Effector CD4-positive, alpha-beta T cell (primary cell): ENCODE measurements at places on chromosomes 1 and 21.

DNA sequence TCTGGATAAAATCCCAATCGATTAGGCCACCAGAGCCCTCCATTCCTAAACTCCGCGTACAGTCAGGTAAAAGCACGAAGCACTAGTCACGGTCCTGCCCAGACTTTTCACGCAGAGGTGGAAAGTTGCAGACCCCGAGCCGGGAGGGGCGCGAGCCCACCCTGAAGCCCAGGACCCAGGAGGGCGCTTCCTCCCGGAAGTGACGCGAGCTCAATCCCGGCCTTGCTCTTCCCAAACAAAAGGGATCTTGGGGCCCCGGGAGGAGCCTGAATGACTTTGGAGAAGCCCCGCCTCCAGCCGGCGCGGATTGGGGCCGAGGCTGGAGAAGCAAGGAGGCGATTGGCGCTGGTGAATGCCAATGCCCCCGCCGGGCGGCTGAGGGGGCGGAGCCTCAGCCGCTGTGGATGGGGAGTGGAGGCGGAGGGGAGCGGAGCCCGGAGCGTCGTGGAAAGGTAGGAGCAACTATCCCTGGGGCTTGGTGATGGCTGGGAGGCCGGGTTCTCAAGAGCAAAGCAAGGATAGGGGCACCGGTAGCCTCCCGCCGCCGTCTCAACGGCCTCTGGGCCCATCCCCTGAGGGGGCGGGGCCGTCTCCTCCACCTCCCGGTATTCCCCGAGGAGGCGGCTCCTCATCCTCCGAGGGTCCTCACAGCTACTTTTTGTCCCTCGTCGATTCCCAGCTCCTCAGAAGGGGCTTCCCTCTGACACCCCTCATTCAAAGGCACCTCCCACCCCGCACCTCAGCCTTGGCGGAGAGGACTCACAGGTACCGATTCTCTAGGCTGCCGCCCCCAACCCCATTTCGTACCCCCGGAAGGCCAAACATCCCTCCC lies at the start of gene CTTNBP2NL:
Gene CTTNBP2NL, plus strand, starts transcription at position 394 of the 832 bp plus-strand sequence. CDS start 19,952 bp downstream, outside the sequence.
- DNase-seq = peak; percentile 73

DNA sequence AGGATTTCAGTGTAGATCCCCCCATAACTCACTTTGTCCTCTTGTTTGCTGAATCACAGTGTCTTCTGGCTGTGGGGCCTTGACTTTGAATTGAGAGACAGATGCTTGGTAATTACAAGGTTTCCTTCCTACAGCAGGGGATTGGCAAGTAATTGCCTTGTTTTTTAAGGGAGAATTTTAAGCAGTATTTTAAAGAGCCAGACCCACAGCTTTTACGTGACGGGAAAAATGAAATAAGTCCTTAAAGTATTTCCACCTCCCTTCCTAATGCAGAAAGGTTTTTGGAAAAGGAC lies 41.0 kb downstream of the PGBD5 start:
- DNase-seq = no peak

DNA sequence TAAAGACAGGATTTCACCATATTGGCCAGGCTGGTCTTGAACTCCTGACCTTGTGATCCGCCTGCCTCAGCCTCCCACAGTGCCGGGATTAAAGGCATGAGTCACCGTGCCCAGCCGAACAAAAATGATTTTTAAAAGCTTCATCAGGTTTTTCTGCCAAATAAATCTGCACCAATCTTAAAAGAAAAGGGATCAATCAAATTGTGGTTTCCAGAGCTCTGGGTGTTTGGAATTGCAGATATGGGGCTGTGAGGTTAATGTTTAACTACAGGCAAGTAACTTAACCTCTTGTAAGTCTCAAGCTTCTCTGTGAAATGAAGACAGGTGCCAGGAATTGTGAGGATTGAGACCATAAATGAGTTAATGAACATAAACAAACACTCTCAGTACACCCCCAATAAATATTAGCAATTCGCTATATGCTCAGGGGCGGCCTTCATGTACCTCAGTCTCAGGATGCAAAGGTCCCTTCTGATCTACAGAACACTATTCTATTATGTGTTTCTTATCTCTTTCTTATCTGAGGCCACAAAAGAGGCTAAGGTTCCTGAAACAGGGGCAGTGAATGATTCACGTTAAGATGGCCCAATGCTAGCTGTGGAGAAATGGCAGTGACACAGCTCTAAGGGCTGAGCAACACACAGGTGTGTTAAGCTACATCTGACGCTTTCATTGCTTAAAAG lies 7.1 kb upstream of the GNPAT start:
- DNase-seq = no peak

- DNase-seq = no peak
Observed at GRCh38 chr1:231566496-231566895, 38.0 kb downstream of the TSNAX start.

- DNase-seq = no peak
Observed at GRCh38 chr1:239387304-239388158, 1.2 kb downstream of the CHRM3 start.

- DNase-seq = peak; percentile 3
Observed at GRCh38 chr1:66182551-66183178, 351.3 kb upstream of the SGIP1 start.

GRCh38 chr1:226406401-226406881 lies 1.5 kb downstream of the PARP1 start:
- no peak for DNase-seq

GRCh38 chr1:25223471-25223870 lies 8.8 kb downstream of the SYF2 start:
- no peak for DNase-seq

DNA sequence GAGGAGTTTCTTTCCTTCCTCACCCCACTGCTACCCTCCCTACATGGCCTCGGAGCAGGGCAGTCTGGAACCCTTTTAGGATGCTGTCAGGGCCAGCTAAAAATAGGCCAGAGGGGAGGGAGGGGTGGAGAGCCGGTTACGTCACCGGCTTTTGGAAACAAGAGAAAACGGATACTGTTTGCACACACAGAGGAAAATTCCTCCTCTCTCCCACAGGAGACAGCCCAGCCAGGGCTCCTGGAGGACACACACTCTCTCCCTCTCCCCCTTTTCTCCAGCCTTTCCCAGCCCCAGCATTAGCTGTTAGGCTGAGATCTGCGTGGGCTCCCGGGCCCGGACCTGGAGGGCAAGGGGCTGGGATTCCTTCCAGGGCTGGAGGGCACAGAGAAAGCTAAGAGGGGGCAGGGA lies 20.0 kb upstream of the ALDH4A1 start:
- no peak for DNase-seq

DNA sequence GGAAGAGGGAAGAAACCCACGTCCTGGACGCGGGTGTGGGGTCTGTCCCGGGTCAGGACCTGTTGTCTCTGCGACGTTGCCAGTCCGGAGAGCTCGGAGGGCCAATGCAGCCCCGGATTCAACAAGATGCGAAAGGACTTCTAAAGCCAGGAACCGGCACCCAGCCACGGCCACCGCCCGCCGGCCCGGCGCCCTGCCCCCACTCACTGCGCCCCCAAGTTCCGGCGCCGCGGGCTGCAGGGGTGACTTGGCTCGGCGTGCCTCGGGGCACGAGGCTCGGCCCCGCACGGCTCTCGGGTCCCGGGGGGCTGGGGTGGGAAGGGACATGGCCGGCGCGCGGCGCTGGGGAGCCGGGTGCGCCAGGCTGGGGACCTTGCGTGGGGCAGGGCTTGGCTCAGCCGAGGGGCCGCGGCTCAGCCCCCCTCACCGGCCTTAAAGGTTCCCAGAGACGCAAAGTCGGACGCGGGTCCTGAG lies 51.8 kb upstream of the H6PD start:
- DNase-seq = no peak
